Activated CD4-positive, alpha-beta T cell treated with anti-CD3 and anti-CD28 coated beads, Interleukin-2, amount 10 ng/mL, durations not matched to agents 24 days and 14 days (primary cell): ENCODE measurements at places on chromosomes 6 and 20. TPM values are rescaled to one million over a fixed set of nuclear protein-coding genes. Genes with fewer than 3 reads are reported as not detected.

The ZNF512B gene
- total RNA-seq: 26.0 and 26.9 TPM in 2 replicates

The CNR1 gene
- not detected in 2 replicates for total RNA-seq

- no peak for DNase-seq
Observed at GRCh38 chr20:17657898-17658647, 24.0 kb downstream of the RRBP1 start.

DNA sequence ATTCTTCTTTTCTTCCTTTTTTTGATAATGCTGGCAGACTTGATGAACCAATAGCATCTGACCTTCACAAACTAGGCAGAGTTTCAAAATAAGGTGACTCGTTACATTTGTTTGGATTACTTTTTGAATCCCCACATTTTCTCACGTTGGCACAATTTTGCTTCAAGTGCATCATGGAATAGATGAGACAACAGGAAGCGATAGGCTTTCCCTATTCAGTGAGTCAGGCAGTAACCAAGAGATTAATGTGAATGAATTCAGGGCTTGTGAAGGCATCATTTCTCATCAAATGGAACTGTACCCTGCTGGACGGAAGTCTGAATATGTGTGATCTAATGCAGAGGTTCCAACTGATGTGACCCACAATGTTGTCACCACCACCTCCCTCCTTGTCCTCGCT, 10.7 kb downstream of the RFPL4B start:
- no peak for DNase-seq
